ENCODE measurements at places on chromosomes 1 and 21.

DNA sequence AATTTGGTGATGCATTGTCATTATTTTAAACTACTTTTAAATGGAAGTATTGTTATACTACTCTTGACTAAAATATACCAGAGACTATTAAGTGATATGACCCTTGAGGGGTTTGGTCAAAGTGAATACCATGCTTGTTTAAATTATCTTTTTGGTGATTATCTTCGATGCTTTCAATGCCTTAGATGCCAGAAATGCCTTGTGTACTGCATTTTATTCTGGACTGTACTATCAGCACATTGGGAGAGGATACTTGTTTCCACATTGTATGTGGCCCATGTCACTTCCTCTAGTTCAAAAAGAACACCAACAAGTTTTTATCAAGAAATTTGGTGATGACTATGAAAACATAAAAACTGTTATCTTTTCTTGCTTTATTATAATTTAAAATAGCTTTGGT, 16.3 kb downstream of the MAP3K7CL start:
- DNase-seq, result no peak

DNA sequence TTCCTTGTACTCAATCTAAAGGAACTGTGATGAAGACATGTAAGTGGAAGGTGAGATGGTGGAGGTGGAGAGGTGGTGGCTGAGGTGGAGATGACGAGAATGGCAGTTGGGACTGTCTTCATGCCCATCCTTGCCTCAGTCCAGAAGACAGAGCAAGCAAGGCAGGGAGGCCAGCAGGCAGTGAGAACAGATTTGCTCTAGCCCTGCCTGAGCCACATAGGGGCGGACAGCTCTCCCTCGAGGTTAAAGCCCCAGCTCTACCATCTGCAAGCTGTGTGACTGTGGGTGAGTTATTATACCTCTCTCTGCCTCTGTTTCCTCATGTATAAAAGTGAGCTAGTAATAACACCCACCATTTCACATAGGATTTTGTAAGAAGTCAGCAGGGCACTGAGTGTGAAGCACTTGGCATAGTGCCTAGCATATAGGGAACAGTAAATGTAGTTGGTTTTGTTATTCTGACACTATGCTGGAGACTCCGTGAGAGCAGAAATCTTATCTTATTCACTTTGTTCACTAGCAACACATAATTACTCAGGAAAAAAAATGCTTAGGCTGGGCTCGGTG, 4.8 kb upstream of the FAM110D start:
- DNase-seq, result no peak

DNA sequence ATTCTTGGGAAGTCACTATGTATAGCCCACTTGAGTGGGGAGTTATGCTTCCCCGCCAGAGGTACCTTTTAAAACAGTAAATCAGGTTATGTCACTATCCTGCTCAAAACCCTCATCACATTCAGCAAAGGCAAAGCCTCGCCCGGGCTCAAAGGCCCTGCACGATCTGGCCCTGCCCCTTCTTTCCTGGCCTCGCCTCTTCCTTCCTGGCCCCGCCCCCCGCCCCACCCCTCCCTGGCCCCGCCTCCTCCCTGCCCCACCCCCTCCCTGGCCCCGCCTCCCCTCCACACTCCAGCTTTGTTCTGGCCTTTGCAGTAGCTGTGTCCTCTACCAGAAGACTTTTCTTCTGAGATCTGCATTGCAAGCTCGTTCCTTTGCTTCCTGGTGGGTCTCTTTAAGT, 6.6 kb downstream of the LDLRAD2 start:
- peak; percentile 67 for DNase-seq

- DNase-seq, result no peak
Observed at GRCh38 chr21:20026543-20026942, 971.7 kb upstream of the NCAM2 start.

GRCh38 chr1:54934869-54935268, 45.6 kb upstream of the TMEM61 start:
- no peak for DNase-seq

DNA sequence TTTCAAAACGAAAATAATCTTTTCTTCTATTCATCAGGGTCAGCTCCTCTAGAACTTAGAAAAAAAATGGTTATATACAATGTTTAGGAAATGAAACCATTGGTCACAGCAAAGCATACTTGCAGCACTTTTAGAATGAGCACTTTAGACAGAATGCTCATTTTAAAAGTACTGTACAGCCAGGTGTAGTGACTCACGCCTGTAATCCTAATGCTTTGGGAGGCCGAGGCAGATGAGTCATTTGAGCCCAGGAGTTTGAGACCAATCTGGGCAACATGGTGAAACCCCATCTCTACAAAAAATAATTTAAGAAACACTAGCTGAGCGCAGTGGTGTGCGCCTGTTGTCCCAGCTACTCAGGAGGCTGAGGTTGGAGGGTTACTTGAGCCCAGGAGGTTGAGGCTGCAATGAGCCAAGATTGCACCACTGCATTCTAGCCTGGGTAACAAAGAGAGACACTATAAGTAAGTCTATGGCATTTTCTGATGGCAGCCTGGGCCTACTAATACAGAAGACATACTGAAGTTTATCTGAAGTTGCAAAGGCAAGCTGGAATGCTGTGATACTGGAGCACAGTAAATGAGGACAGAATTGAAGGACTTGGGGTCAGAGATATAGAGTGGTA, 48.9 kb upstream of the ZNF326 start:
- DNase-seq, result no peak

- DNase-seq, result no peak
Observed at GRCh38 chr1:228778026-228778425, 42.7 kb downstream of the RHOU start.

- DNase-seq, result no peak
Observed at GRCh38 chr1:245128381-245129101, 26.2 kb upstream of the KIF26B start.

GRCh38 chr1:207355060-207355459, 33.6 kb downstream of the CD55 start:
- no peak for DNase-seq

DNA sequence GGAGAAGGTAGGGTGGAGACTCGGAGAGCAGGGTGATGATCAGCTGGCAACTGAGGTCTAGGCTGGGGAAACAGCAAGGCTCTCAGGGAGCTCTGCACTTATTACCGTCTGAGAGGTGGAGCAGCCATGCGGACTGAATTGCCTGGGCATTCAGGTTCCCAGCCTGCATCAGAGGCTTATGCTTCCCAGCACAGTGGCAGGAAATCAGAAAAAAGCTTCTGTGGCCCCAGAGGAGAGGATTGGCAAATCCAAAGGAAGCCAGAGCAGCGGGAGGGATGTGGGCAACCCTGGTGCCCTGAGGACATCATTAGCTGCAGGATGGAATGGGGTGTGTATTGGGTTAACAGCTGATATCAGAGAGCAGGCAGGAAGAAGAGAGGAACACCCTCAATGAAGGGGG, 374.1 kb upstream of the POU3F1 start:
- DNase-seq, result no peak

DNA sequence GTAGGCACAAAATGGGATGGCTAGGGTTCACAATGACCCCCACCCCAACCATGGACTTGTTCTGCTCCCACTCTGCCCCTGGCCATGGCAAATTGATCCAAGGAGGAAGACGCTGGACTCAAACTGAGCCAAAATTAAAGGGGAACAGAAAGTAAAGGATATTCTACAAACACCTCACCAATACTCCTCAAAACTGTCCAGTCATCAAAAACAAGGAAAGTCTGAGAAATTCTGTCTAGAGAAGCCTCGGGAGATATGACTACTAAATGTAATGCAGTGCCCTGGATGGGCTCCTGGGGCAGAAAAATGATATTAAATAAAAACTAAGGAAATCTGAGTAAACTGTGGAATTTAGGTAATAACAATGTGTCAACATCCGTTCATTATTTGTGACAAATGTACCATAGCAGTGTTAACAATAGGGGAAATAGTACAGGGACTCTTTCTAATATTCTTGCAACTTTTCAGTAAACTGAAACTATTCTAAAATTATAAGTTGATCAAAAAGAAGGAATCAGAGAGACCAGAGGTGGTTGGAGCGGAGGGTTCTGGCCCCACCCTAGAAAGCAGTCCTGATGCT, 45.0 kb downstream of the MIS18A start:
- no peak for DNase-seq

DNA sequence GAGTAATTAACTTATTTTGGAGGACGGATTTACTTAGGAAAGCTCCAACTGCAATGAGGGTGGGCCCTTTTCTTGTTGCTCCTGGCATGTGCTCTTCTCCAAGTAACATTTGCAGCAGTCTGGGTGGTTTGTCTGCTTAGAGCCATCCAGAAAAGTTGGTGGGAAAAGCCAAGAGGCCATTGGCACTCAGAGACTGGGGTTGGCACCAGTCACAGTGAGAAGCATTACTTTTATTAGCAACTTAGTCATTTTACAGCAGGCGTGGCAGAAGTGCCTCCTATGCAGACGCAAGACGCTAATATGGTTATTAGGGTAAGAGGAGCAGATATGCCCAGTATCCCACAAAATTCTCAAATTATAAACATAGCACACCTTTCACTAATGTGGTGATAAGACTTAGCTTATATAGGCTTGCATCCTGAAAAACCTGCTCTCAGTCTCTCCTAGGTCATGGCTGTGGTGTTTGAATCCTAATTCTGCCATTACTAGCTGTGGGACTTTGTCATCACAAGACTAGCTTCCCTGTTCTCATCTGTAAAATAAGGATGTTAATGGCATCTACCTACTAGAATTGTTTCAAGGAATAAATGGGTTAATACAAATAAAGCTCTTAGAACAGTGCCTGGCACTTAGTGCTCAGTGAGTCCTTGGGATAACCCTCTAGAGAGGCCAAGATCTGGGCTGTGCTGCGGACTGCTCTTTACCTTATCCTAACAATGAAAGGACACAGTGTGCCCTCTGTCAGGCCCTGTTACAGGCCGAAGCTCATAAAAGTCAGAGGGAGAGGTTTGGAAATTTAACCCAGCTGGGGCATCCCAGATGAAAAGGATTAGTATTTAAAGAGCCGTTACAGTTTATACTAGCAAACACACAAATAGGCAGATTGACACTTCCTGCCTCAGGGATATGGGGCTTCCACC, 154.6 kb downstream of the ROR1 start:
- no peak for DNase-seq

DNA sequence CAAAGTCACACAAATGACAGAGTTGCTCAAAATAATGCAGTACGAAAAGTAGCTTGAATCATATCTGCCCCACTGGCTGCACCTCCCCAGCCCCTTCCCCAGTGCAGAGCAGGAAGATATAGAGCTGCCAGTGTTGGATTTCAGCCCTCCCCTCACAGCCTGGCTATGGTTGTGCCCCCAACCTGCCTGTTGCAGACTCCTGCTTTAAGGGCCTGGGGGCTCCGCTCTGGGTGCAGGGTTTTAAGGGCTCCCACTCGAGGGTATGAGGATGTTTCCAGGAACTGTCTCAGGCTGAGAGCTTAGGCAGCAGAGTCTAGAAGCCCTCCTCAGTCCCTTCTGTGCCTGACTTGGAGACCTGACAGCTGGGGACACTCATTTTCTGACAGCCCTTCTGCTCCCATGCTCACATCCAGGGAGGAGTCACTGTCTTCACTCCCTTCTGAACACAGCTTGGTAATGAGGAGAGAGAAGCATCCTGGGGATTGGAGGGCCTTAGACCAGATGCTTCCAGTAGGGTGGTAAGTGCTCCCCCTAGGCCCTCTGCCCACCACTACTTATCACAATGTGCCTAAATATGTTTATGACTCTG, 4.6 kb downstream of the S100A9 start:
- no peak for DNase-seq

All from activated T-cell treated with anti-CD3 and anti-CD28 coated beads, Interleukin-2, amount 50 U/mL, for 48 hours (primary cell).